ENCODE measurements at places on chromosomes 1 and 21. TPM values are rescaled to one million over a fixed set of nuclear protein-coding genes. Genes with fewer than 3 reads are reported as not detected.

Gene AQP10
- not detected for polyA plus RNA-seq

Gene TMIGD3
- not detected for polyA plus RNA-seq

Gene TAS1R3
- 0.28 TPM for polyA plus RNA-seq

Gene SLFNL1
- polyA plus RNA-seq = 0.44 TPM

Gene SH2D1B
- polyA plus RNA-seq = 0.10 TPM

Gene CRYBG2
- 1.9 TPM for polyA plus RNA-seq

Gene FAM110D
- not detected for polyA plus RNA-seq

Gene CRB1
- polyA plus RNA-seq = 0.05 TPM

DNA sequence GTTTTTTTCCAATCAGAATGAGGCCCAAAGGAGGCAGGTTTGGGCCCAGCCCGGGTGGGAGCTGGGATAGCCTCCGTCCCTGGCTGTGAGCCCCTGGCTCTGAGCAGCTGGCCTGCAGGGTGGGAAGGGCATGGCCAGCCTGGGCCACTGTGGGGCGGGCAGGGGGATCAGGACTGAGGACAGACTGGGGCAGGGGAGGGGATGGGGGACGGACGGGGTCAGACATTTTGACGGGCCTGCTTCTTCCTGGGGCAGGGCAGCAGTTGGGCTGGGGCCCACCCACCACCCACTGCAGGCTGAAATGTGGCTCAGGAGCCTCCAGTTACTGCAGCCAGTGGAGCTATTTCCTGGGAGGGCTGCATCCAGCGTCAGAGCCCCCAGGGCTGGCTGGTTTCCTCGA lies 2.5 kb upstream of the SLC6A9 start:
- DNase-seq = no peak

GRCh38 chr1:164562947-164563520 lies 4.0 kb downstream of the PBX1 start:
- no peak for DNase-seq

- no peak for DNase-seq
Observed at GRCh38 chr21:42631142-42631541, 22.3 kb upstream of the PDE9A start.

DNA sequence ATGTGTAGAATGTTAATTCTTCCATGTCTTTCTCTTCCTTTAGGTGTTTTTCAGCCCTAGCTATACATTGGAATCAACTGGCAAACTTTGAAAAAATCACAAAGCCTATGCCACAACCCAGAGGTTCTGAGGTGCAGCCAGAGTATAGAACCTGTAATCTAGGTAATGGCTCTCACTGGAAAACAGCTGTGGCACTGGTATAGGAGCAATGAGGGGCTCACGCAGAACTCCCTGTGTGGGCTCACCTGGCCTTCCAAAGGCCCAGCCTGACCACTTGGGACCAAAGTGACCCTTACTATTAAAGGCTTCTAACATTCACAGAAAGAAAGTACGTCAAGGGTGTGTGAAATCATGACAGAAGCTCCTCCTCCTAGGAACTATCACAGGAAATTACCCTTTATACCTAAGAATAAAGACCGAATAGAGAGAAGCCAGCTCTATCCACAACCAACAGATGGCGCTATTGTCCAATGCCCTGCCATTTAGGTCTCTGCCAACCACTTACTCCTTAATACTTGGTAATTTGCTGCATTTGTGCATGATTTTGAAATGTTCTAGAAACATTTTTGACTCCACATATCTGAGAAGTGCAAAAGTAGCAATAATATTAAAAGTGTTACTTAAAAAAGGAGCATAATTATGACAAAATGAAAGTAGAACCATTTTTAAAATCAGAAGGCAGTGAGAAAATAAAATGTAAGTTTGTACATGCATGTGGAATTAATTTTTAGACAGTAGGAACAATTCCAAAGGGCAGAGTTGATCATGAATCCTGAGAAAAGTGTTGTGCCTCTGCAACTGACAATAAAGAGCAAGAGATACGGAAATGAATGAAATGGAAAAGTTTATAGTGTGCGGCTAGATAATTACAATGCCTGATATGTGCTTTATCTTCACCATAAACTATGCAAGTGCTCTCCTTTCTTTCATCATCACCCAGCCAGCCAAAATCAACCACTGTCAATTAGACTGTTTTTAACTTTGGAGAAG lies 93.1 kb upstream of the HAO2 start:
- peak; percentile 3 for DNase-seq

GRCh38 chr21:38909929-38910328 lies 104.2 kb downstream of the ETS2 start:
- no peak for DNase-seq

- no peak for DNase-seq
Observed at GRCh38 chr21:15031790-15032357, 32.9 kb downstream of the NRIP1 start.

DNA sequence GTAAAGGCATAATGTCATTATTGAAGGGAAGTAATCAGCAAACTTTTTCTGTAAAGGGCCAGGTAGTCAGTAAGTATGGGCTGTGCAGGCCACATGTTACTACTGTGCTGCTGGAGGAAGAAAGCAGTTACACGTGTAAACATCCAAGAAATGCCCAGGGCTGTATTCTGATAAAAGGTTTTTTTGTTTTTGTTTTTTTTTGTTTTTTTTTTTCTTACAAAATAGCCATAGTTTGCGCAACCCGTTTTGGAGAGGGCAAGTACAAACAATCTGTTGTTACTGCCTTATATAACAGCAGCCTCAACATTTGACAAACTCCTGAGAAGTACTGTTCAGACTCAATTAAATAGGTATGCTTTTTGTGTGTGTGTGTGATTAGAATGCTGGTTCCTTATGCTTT lies 26.7 kb upstream of the MTMR11 start:
- DNase-seq = no peak

GRCh38 chr1:184576822-184577221 lies 177.8 kb downstream of the EDEM3 start:
- DNase-seq = no peak

DNA sequence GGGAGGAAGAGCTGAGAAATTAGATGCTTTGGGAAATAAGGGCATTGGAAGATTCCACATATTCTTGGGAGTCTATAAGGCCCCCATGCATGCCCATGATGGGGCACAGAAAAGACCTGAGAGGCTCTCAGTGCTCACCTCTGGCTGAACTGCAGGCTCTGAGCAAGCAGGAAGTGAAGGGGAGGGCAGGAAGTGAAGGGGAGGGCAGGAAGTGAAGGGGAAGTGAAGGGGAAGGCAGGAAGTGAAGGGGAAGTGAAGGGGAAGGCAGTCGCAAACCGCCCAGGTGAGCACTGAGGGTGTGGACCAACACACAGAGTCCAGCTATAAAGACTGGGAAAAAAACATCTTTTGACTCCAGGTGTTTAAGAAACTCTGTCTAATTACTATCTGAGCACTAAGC lies 3.5 kb downstream of the KRTAP10-9 start:
- no peak for DNase-seq

- no peak for DNase-seq
Observed at GRCh38 chr1:33802268-33802667, 61.6 kb upstream of the HMGB4 start.

GRCh38 chr1:159854693-159855192 lies 7.7 kb downstream of the VSIG8 start:
- DNase-seq = peak; percentile 44

- no peak for DNase-seq
Observed at GRCh38 chr1:15542388-15543250, 16.0 kb downstream of the DNAJC16 start.

- no peak for DNase-seq
Observed at GRCh38 chr1:227342075-227342829, 24.0 kb upstream of the CDC42BPA start.

GRCh38 chr1:31718327-31718897 lies 14.6 kb upstream of the COL16A1 start:
- no peak for DNase-seq

GRCh38 chr1:172471666-172472065 lies 27.8 kb upstream of the PIGC start:
- no peak for DNase-seq

DNA sequence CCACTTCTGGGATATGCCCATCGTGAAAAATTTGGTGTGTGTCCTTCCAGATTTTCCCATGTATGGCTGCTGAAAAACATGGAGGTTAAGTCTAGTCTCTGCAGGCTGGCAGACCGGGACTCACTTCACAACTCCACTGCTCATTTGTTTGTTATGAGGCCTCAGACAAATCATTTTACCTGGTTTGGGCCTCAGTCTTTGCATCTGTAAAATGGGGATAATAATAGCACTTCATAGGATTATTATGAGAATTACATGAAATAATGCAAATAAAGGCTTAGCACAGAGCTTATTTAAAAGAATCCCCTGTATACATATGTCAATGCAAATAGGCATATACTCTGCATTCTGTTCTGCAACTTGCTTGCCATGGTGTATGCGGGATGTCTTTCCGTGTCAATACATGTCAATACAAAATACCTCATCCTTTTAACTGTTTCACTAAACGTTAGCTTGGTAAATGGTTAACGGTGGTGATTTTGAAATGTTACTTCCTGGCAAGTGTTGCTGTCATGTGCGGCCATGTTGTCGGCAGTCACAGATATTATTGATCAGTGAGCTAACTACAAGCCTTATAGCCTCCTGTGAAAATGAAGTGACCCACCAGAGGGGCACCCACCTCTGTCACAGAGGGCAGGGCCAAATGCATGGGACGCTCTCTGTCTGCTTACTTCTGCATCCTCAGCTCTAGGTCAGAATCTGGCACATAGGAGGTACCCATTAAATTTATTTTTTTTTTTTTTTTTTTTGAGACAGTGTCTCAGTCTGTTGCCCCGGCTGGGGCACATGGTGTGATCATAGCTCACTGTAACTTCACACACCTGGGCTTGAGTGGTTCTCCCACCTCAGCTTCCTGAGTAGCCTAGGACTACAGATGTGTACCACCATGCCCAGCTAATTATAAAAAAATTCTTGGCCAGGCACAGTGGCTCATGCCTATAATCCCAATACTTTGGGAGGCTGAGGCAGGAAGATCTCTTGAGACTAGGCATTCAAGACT lies 4.3 kb downstream of the LCK start:
- DNase-seq = no peak

DNA sequence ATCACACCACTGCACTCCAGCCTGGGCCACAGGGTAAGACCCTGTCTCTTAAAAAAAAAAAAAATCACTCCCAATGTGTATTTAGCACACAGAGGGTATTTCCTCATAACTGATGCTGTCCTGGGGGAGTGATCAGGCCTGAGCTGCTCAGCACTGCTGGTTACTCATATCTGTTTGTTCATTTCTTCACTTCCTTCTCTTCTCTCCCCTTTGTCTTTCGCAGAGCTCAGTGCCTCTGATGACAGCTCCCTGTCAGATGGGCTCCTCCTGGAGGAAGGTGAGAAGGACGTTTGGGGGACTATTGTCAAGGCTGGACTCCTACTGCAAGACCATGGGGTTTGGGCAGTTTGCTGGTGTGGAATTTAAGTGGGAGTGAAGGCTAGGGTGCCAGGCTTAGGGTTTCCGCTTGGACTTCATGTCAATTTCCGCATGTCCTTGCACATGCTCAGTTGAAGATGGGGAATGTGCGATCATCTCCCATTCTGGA lies 13.0 kb downstream of the INAVA start:
- DNase-seq = no peak

DNA sequence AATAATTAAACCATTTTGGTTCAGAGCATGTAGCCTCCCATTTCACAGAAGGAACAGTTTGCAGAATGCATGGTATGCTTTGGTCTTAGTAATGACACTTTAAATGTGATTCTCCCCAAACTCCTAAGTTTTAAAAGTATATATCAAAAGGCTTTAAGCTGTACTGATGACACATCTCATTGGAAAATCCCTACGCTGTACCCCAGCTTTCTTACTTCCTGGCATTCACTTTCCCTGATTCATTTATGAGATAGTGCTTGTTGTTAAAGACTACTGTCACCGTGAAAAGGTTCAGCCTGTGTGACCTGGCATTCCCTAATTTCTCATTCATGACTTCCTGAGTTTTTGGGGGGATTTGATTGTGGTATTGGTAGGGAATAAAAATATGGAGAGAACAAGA lies 53.4 kb downstream of the MPZL1 start:
- DNase-seq = no peak

DNA sequence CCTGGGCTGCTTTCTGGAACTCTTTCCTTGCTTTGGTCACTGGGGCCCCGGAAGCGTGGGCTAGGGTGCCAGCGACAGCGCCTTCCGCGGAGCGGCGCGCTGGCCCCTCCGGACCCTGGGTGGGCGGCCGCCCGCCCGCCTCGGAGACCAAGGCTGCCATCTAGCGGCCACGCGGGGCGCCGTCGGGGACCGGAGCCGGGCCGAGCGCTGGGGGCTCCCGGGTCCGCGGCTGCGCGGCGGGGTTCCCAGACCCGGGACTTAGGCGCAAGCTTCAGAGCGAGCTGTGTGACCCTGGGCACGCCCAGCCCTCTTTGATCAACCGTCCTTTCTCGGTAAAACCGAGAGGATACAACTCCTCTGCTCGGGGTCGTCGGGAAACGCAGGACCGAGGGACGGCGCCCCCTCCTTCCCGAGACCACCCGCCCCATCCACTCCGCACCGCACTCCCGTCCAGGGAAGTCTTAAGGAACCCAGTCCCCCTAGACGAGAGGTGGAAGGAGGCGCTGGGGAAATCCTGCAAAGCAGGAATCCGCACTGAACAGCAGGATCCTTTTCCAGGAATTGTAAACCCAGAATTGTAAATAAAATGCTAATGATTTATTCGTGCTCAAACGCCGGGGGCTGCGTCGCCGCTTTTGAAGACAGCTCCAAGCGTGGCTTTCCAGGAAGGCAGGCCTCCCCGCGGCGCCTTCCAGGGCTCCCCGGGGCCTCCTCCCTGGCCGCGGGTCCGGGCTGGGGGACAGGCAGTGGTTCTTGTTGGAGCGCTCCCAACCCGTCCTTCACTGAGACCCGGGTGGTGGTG lies 41.2 kb downstream of the RRAGC start:
- DNase-seq = peak; percentile 41

DNA sequence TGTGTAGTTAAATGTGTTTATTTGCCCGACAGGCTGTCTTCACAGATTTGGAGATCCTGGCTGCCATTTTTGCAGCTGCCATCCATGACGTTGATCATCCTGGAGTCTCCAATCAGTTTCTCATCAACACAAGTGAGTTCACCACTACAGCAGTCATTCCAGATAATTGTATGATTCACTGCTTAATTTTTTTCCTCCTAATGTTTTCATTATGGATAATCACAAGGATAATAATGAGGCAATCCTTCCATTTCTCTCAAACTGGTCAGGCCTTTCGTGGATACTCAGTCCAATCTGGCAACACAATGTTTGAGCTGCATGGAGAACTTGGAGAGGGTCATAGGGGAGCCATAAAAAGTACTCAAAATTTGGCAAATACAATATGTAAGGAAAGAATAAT lies 168.3 kb upstream of the SGIP1 start:
- DNase-seq = no peak

DNA sequence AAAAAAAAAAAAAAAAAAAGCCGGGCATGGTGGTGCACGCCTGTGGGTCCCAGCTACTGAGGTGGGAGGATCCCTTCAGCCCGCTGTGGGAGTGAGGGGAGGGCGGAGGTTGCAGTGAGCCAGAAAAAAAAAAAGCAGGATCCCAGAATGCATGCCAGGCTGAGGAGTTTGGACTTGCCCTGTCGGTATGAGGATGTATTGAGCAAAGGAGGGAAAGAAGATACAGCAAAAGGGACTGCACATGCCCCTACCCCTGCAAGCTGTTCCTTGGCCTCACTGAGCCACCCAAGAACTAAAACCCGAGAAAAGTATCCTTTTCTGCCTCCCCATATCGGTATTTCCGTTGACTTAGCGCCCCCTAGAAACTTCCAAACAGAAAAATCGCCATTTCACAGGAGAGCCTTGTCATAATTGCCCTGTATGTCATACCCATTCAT lies 1.3 kb upstream of the GPATCH4 start:
- no peak for DNase-seq

- peak; percentile 35 for DNase-seq
Observed at GRCh38 chr1:112808861-112809684, 93.9 kb upstream of the PPM1J start.

GRCh38 chr1:101431956-101432510 lies 195.2 kb downstream of the S1PR1 start:
- no peak for DNase-seq

All from CD8-positive, alpha-beta memory T cell (primary cell).